ENCODE measurements at places on chromosomes 3 and 15.

- no peak for DNase-seq
Observed at GRCh38 chr3:183921096-183921495, 36.4 kb upstream of the PARL start.

GRCh38 chr3:48372862-48373435 is 930 bp downstream of the FBXW12 start:
- no peak for DNase-seq

DNA sequence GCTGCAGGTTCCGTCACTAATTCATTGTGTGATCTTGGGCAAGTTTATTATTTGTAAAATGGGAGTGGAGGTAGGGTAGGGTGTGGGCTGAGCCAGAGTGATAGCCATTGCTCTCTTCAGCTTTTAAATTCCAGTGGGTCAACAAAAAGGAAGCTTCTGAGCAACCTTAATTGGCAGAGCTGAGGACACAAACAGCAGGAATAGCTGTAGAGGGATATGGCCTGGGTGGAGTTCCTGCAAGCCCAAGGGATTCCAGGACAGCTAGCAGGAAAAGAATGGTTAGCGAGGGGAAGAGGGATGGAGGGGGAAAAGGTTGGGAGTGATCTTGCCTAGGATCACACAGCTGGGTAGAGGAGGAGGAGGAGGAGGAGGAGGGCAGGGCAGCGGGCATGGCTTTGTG is 11.4 kb downstream of the CCK start:
- DNase-seq, result no peak

GRCh38 chr3:5298453-5298852 is 110.9 kb downstream of the EDEM1 start:
- no peak for DNase-seq

DNA sequence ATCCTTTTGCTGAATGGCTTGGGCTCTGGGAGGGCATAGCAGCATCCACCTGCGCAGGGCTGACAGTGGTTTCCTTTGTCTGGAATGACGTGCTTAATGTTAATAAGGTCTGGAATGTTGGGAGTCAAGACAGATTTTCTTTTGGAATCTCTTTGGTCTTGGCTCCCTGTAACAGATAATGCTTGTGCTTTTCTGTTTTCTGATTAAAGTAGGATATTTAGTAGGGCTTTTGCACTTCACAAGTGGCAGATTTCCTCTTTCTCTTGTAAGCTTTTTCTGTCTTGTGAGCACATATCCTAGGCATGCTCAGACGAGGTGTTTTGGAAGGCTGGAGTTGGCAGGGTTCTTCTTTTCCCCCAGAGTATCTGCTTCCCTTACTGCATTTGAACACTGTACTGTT is 189.6 kb downstream of the GHSR start:
- DNase-seq, result no peak

DNA sequence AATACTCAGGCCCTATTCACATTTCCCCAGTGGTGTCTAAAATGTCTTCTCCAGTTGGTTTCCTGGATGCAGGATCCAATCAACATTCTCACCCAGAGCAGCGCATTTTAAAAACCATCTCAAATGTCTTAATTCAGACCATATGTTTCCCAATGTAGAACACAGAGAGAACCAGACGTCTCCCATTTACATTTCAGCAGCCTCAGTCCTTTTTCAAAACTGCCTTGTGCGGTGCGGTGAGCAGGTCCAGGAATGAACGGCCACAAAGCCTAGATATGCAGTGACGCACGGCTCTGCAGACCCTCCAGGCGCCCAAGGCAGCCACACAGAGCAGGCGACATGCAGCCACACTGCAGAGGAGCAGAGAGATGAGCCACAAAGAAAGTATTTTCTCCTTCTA is 66.1 kb upstream of the MEX3B start:
- DNase-seq, result no peak

GRCh38 chr3:43005981-43006380 is 26.9 kb downstream of the GASK1A start:
- no peak for DNase-seq
